ENCODE measurements at places on chromosomes 3 and 15. TPM values are rescaled to one million over a fixed set of nuclear protein-coding genes. Genes with fewer than 3 reads are reported as not detected.

DNA sequence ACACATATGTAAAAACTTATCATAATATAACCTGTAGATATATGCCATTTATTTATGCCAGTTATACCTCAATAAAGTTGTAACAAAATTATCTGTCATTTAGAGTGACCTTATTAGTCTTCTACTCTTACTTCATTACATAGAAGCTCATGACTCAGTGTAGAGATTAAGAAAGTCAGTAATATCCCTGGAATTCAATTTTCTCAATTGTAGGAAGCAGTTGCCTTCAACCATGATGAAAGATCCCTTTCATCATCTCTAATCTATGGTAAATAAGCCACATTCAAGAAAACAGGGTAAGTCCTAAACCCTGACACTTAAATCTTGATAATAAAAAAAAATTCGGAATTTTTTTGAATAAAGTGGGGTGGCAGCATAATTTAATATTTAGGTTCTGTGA, 216.5 kb upstream of the PEX5L start:
- no peak overlapping the region for H3K4me3 ChIP-seq
- no peaks in the 10 kb centered on the region for H3K27me3 ChIP-seq
- no peak overlapping the region for H3K27ac ChIP-seq

PKM gene
- total RNA-seq = 488 TPM

GRCh38 chr3:156216852-156217251, 96.5 kb downstream of the KCNAB1 start:
- no peak overlapping the region for H3K27ac ChIP-seq
- DNase-seq = peak; percentile 75
- peaks cover 25% of the 10 kb centered on the region for H3K4me1 ChIP-seq
- H3K4me3 ChIP-seq = no peak overlapping the region

GRCh38 chr15:77504306-77504705, 83.6 kb downstream of the HMG20A start:
- no peak overlapping the region for H3K27ac ChIP-seq
- H3K4me1 ChIP-seq = peaks cover 69% of the 10 kb centered on the region
- H3K4me3 ChIP-seq = no peak overlapping the region
- no peaks in the 10 kb centered on the region for H3K27me3 ChIP-seq

- H3K4me1 ChIP-seq = 0 out of 2 replicates have a peak, but pooled peaks cover 18% of the 10 kb centered on the region
- DNase-seq = no peak
- no peaks in the 10 kb centered on the region for H3K27me3 ChIP-seq
- no peak overlapping the region for H3K27ac ChIP-seq
- no peak overlapping the region for H3K4me3 ChIP-seq
- H3K36me3 ChIP-seq = no peaks in the 10 kb centered on the region
Measured at GRCh38 chr3:71647751-71648150, 64.2 kb upstream of the FOXP1 start.

- no peaks in the 10 kb centered on the region for H3K27me3 ChIP-seq
- no peak overlapping the region for H3K27ac ChIP-seq
- no peak overlapping the region for H3K4me3 ChIP-seq
- no peak for DNase-seq
- H3K36me3 ChIP-seq = peaks cover under 1% of the 10 kb centered on the region
- peaks cover 7% of the 10 kb centered on the region for H3K4me1 ChIP-seq
Measured at GRCh38 chr15:79858469-79858868, 38.3 kb downstream of the MTHFS start.

- H3K36me3 ChIP-seq = peaks cover 6% of the 10 kb centered on the region
- H3K4me1 ChIP-seq = no peaks in the 10 kb centered on the region
- no peaks in the 10 kb centered on the region for H3K27me3 ChIP-seq
- DNase-seq = no peak
- H3K27ac ChIP-seq = no peak overlapping the region
Measured at GRCh38 chr15:71893691-71894090, 83.3 kb downstream of the NR2E3 start.

CA12 gene
- total RNA-seq = 0.08 TPM

- no peaks in the 10 kb centered on the region for H3K27me3 ChIP-seq
- 0 out of 2 replicates have a peak, but pooled peaks cover 7% of the 10 kb centered on the region for H3K4me1 ChIP-seq
- no peaks in the 10 kb centered on the region for H3K36me3 ChIP-seq
- DNase-seq = no peak
- H3K27ac ChIP-seq = no peak overlapping the region
Measured at GRCh38 chr15:48891232-48891765, 13.4 kb downstream of the EID1 start.

COX5A gene
- 218 TPM for total RNA-seq

GRCh38 chr3:43581343-43581742, 40.5 kb downstream of the ANO10 start:
- H3K4me1 ChIP-seq = no peaks in the 10 kb centered on the region
- H3K4me3 ChIP-seq = no peak overlapping the region
- no peak overlapping the region for H3K27ac ChIP-seq

SPG11 gene
- total RNA-seq = 31.5 TPM

NPAP1 gene
- total RNA-seq = not detected

GRCh38 chr3:29494305-29495036, 213.6 kb downstream of the RBMS3 start:
- no peaks in the 10 kb centered on the region for H3K36me3 ChIP-seq
- H3K27me3 ChIP-seq = no peaks in the 10 kb centered on the region
- H3K27ac ChIP-seq = no peak overlapping the region
- H3K4me1 ChIP-seq = no peaks in the 10 kb centered on the region
- no peak for DNase-seq

DNA sequence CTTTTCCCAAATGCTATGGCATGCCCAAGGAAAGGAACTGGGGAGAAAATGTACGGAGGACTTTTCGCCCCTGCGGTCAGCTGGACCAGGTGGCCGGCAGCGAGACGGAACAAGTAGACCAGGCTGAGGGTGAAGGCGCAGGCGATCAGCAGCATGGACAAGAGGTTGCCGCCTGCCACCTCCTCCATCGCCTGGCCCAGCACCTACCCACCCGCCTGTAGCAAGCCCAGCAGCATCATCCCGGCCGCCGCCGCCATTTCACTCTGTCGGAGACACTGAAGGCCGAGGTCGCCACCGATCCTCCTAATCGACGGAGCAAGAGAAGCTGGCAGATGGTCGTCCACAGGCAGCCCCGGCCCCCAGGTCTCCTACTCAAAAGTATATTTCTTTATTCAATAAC, 1046.3 kb upstream of the GBE1 start:
- no peaks in the 10 kb centered on the region for H3K4me1 ChIP-seq
- H3K4me3 ChIP-seq = no peak overlapping the region
- H3K27ac ChIP-seq = no peak overlapping the region
- no peaks in the 10 kb centered on the region for H3K27me3 ChIP-seq

- H3K4me3 ChIP-seq = no peak overlapping the region
- H3K27ac ChIP-seq = no peak overlapping the region
- H3K36me3 ChIP-seq = no peaks in the 10 kb centered on the region
- DNase-seq = peak; percentile 19
- no peaks in the 10 kb centered on the region for H3K4me1 ChIP-seq
Measured at GRCh38 chr3:152071924-152072323, 196.8 kb upstream of the MBNL1 start.

GRCh38 chr3:40137591-40138295, 171.8 kb upstream of the EIF1B start:
- H3K27ac ChIP-seq = no peak overlapping the region
- no peaks in the 10 kb centered on the region for H3K27me3 ChIP-seq
- no peaks in the 10 kb centered on the region for H3K4me1 ChIP-seq

GRCh38 chr3:84961521-84962255, 2.9 kb downstream of the CADM2 start:
- peaks cover 1% of the 10 kb centered on the region for H3K27me3 ChIP-seq
- no peaks in the 10 kb centered on the region for H3K36me3 ChIP-seq
- H3K27ac ChIP-seq = no peak overlapping the region
- H3K4me1 ChIP-seq = peaks cover 14% of the 10 kb centered on the region
- no peak overlapping the region for H3K4me3 ChIP-seq

DNA sequence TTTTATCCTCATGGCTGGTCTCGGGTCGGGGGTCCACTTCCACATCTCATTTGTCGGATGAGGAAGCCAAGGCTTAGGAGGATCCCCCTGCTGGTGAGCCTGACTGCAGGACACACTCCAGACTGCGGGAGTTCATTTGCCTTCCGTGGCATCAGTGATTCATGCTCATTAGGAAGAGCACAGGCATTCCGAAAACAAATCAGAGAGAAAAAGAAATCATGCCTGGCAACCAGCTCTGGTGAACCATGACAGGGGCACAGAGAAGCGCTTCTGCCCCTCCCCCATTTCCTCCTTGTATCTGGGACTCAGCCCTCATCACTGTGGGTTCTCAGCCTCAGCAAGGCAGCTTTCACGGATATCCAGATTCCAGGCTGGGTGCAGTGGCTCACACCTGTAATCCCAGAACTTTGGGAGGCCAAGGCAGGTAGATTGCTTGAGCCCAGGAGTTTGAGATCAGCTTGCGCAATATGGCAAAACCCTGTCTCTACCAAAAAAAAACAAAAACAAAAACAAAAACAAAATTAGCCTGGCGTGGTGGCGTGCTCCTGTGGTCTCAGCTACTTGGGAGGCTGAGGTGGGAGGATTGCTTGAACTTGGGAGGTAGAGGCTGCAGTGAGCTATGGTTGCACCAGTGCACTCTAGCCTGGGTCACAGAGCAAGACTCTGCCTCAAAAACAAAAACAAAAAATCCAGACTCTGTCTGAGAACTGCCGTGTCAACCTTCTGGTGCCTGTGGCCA, 28.4 kb downstream of the IRAK2 start:
- H3K4me1 ChIP-seq = peaks cover 60% of the 10 kb centered on the region
- H3K36me3 ChIP-seq = peaks cover 2% of the 10 kb centered on the region
- peak overlapping the region; percentile 65 for H3K27ac ChIP-seq
- peak; percentile 28 for DNase-seq

- no peaks in the 10 kb centered on the region for H3K4me1 ChIP-seq
- H3K27ac ChIP-seq = no peak overlapping the region
- no peaks in the 10 kb centered on the region for H3K36me3 ChIP-seq
- H3K4me3 ChIP-seq = no peak overlapping the region
Measured at GRCh38 chr3:138513090-138513843, 78.9 kb downstream of the ESYT3 start.

- no peaks in the 10 kb centered on the region for H3K27me3 ChIP-seq
- no peaks in the 10 kb centered on the region for H3K36me3 ChIP-seq
- H3K4me3 ChIP-seq = no peak overlapping the region
Measured at GRCh38 chr3:54214845-54215244, 92.5 kb downstream of the CACNA2D3 start.

DNA sequence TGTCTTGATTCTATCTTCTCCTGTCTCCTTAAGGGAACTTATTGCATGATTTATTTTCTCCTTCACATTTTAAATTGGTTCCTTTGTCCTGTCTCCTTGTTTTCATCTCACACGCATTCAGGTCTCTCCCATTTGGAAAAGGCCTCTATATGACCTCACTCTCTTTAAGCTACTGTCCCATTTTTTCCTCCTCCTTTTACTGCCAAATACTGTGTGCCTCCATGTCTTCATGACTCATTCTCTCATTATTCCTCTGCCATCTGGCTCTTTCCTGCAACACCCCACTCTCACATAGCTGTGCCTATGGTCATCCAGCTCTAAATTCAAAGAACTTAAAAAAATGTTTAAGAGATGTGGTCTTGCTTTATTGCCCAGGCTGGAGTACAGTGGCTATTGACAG, 48.0 kb downstream of the TYRO3 start:
- no peak overlapping the region for H3K4me3 ChIP-seq
- H3K36me3 ChIP-seq = no peaks in the 10 kb centered on the region
- no peaks in the 10 kb centered on the region for H3K27me3 ChIP-seq

Data from HepG2 (cell line).